Activated CD4-positive, alpha-beta T cell treated with anti-CD3 and anti-CD28 coated beads, Interleukin-2, Interleukin-6, amounts not matched to agents 100 ng/mL and 50 ng/mL, durations not matched to agents 16 hours and 8 hours (primary cell): ENCODE measurements at places on chromosomes 6 and 20.

DNA sequence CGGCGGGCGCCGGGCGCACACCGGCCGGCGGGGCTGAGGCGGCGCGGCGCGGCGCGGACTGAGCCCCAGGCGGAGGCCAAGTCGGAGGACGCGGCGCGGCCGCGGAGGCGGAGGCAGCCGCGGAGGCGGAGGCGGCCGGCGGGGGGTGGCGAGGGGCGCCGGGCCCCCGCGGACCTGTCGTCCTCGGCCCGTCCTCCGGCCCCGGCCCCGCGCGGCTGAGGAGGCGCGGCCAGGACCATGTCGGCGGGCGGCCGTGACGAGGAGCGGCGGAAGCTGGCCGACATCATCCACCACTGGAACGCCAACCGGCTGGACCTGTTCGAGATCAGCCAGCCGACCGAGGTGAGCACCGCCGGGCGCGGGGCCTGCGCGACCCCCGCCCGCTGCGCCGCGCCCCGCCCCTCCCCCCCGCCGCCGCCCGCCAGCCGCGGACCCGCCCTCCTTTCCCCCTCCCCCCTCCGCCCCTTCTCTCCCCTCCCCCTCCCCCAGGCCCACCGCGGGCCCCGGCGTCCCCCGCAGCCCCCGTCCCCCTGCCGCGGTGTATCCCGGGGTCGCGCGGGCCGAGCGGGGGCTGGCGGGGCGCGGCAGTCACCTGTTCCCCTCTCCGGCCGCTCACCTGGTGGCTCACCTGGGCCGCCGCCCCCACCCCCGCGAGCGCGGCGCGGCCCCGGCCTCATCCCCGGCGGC is at the start of gene AFDN:
Gene AFDN, plus strand, starts transcription at position 16 of the 687 bp plus-strand sequence. Its CDS starts 222 bp downstream, at position 238.
- DNase-seq, result no peak

GRCh38 chr20:51497542-51498467 is 44.7 kb downstream of the NFATC2 start:
- peak; percentile 71 for DNase-seq

GRCh38 chr20:46870041-46870440 is 24.6 kb upstream of the EYA2 start:
- no peak for DNase-seq

DNA sequence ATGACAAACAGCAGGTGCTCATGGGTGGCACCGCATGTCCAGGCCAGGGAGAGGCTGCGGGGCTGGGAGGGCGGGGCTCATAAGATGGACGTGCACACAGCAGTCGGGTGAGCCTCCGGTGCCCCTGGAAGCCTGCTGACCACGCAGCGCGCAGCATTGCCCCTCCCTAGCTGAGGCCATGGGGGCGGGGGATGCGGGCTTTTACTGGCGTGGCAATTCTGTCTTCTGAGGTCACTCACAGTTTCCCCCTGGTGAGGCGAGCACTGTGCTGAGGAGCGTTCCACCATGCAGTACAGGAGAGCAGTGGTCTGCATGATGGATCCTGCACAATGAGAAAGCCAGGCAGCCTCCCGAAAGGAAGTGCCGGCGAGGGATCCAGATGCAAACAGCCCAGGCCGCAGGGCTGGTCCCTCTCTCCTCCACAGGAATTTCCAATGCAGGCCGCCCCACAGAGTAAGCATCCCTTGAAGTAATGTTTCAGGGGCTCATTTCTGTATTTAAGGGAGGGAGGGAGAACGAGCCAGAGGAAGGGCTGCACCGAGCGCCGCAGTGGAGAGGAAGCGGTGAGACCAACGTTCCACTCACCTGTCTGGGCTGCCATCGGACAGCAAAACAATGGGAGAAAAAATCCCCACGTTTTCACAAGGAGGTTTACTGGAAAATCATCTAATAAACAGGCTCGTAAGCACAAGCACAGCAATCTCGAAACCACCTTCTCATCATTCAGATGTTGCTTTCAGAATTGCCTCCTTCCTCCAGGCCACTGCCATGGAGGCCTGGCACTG is 56.0 kb downstream of the IRF4 start:
- DNase-seq, result peak; percentile 71

DNA sequence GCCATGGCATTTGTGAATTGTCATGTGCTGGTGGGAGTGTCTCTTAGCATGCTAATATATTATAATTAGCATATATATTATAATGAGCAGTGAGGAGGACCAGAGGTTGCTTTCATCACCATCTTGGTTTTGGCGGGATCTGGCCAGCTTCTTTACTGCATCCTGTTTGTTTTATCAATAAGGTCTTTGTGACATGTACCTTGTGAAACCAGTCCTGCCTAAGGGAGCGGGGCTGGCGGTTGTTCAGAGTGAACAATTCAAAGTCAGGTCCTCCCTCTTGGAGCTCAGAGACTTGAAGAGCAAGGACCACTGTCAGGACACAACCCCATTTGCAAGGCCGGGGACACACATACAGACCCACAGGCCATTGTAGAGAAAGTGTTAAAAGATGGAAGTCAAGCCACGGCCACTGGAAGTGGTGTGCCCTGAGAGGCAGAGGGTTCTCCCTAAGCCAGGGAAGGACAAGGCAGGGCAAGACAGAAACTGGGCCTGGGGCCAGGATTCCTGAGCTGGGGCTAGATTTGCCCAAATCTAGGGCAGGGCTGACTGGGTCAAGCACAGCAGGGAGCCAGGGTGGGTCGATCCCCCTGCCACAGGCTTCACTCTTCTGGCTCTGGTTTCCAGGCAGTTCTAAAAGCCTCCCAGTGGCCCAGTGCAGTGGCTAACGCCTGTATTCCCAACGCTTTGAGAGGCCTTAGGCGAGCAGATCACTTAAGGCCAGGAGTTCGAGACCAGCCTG is 14.2 kb downstream of the SLC52A3 start:
- no peak for DNase-seq

DNA sequence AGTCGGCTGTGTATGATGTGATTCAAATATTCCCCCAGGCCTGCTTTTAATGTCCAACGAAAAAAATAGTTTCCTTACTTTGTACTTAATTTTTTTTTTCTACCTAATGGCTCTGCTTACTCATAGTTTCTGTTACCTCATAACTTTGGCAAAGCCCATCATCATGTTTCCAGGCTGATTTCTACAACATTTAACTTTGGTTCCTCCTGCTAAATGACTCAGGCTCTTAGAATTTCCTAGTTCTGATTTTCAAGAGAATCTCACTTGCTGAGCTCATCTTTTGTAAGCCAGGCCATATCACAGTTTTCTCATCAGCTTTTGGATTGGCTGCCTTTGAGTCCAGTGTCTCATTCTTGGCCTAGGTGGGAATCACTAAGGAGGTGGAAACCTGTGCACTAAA is 323.1 kb downstream of the HDGFL1 start:
- DNase-seq, result no peak

- no peak for DNase-seq
These were observed 25.8 kb upstream of the MTRF1L start for GRCh38 chr6:153028286-153028685.

DNA sequence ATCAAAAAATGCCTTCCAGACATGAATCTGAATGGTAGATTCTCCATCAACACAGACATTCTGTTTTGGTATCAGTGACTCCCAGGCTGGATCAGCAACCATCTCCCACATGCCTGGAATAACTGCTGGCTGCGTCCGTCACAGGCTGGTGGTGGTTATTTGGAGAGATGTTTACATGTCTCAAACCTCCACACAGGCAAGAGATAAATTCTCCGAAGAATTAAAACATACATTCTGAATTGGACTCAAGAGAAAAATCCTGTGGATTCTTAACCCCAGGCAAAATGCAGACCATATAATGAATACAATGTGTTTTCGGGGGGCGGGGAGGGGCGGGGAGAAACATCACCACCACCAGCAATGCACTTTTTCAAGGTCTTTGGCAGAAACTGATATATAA is 108.2 kb downstream of the THBS2 start:
- no peak for DNase-seq

GRCh38 chr6:11711003-11711983 is 67.3 kb downstream of the ADTRP start:
- DNase-seq, result peak; percentile 84
